ENCODE measurements at places on chromosomes 5 and 9.

DNA sequence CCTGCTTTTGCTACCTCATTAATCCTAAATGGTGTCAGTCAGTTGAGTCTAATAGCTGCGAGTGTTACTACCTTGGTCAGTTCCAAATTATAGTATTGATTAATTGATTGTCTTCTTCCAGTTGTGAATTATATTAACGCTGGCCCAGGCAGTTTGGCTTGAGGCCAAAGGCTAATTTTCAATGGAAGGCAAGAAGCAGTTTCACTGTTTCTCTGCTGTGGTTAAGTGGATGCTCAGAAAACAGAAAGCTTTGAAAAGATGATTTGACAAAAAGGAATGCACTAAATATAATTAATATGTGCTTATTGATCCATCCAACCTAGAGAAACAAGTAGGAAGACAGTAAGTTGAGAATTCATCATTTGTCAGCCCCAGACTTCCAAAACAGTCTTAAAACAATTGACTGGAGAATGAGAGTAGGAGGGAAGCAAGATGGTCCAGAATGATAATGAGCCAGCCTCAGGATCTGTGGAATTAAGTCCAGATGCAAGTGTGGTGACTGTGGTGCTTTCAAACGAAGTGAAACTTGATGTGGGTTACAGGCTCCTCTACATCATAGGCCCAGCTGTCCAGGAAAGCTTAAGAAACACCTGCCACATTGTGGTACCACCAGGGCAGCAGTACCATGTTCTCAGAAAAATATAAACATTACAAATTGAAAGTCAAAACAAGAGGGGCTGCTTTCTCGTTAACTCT lies 1371.0 kb upstream of the DMAC1 start:
- DNase-seq = no peak

- DNase-seq = no peak
Observed at GRCh38 chr9:26687421-26687820, 205.2 kb downstream of the CAAP1 start.

GRCh38 chr5:159616952-159617351 lies 286.7 kb upstream of the IL12B start:
- no peak for DNase-seq

DNA sequence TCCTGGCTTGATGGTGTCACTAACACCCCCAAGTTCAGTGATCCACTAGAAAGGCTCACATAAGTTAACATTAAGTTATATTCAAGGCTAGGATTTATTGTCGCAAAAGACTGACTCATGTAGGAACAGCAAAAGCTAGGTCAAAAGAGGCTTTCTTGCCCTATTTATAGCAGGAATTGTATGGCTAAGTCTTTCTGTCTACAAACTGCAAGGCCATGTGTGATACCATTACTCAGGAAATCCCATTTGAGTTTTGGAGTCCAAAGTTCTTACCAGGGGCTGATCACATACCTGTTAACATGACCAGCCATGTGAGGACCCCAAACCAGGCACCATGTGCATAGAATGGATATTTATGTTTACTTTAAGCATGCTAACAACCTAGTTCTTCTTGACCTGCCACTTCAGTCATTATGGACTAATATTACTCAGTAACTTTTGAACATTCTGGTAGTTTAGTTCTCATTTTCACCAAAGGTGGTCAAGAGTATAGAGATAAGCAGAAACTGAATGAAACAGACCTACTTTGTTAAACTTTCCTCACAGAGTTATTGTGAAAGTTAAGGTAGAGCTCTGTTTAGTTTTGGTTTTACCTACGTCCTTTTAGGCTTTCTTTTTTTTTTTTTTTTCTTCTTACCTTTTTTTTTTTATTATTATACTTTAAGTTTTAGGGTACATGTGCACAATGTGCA lies 281.1 kb downstream of the FER start:
- DNase-seq = no peak

DNA sequence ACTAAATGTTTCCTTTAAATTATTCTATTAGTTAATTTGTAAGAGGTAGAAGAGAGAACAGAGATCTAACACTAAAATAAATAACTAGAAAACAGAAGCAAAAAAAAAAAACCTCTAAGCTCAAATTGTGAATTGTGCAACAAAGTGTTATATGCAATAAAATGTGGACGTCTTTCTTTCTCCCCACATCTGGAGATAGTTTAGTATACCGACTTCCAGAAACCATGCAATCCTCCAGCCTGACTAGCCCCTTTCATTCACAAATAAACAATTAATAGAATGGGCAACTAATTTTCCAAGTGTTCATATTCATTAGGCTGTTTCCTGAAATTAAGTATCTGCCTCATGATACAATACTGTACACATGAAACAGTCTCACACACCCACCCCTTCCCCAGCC lies 258.5 kb downstream of the BNC2 start:
- no peak for DNase-seq

- no peak for DNase-seq
Observed at GRCh38 chr9:115649991-115650472, 503.6 kb upstream of the PAPPA start.

DNA sequence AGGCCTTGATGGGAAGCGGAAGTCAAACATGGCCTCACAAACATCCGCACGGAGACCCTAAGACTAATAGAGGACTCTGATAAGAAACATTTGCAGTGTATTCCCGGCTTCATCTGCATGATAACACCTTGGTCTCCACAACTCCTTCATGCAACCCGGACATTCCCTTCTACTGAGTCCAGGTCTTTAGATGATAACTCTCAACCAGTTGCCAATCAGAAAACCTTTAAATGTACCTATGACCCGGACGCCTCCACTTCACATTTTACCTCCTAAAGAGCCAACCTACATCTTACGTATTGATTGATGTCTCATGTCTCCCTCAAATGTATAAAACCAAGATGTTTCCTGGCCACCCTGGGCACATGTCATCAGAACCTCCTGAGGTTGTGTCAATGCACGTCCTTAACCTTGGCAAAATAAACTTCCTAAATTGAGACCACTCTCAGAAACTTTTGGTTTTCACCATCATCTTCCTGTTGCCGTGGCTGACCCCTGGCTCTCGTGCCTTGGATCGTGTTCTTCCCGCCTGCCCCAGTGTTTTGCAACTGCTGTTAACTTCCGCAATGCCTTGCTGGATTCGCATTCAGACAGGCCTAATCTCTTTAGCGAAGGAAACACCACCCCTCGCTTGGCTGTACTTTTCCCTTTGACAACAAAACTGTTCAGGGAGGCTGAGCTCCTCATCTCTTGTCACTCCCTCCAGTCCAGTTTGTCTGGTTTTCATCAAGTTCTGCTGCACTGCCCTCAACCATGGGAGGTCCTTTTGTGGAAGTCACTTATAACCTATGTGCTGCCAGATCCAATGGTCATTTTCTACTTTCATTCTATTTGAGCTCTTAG lies 1.1 kb upstream of the DAP start:
- DNase-seq = no peak

DNA sequence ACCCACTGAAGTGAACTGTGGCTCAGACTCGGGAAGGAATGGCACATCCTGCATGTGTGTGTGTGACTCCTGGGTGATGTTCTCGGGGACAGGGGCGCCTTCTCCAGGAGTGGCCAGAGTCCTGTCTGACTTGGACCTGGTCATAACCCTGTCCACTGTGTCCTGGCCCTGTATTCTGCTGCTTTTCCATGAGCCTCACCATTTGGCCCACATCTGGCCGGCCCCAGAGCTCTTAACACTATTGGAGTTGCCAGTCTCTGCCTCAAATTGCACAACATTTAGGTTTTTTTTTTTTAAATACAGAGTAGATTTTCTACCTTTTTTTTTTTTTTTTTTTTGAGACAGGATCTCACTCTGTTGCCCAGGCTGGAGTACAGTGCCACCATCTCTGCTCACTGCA lies 278.3 kb upstream of the TUT7 start:
- no peak for DNase-seq

DNA sequence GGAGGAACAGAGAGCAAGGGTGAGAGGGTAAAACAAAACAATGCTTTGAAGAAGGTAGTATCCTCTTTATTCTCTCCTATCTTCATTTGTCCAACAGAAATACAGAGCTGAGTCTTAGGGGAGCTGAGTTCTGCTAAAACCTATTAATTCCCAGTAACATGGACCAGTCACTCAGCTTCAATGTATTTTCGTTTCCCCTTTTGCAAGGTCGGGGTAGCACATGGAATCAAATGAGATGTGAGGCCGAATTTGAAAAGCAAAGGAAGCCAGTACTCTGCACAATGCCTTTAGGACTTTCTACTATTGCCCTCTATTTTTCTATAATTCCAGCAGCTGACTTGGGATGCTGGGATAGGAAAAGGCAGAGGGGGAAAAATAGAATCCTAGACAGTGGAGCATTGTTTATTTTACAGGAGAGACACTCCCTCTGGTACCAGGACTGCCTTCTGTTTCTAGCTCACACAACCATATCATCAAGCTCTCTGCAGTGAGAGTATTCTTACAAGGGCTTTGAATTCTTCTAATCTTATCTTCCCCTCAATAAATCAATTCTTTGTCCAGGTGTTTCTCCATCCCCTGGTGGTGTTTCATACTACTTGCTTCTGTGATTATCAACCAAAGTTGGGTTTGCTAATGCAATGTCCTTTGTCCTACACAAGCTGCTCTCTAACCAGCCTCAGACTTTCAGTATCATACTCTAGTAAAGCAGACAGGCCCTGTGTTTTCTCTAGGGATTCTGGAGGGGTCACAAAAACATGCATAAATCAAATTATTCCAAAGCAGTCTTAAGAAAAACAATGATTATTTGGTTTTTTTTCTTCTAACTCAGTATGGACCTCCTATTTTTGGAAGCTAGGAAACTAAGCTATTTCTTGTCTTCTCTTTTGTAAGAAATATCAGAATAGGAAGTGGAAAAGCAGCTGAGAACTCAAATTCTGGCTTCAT lies 341.5 kb downstream of the OSTF1 start:
- no peak for DNase-seq

DNA sequence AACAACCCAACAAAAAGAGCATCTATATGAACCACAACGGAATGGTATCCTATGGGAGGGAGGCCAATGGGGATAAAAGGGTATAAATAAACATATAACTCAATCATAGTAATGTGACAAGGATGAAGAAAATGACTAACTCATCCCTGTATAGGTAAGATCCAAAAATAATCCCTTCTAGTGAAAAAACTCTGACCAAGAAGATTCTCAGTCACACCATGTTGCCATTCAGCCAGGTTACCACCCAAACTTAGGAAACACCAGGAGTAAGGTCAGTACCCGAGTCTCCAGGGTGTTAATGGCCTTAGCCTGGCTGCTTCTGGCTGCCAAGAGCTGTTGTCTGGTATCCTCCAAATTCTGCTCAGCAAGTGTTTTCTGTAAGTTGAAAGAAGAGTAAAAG lies 32.8 kb downstream of the GOLGA1 start:
- DNase-seq = no peak

GRCh38 chr5:35771839-35772238 lies 84.9 kb upstream of the IL7R start:
- DNase-seq = no peak

DNA sequence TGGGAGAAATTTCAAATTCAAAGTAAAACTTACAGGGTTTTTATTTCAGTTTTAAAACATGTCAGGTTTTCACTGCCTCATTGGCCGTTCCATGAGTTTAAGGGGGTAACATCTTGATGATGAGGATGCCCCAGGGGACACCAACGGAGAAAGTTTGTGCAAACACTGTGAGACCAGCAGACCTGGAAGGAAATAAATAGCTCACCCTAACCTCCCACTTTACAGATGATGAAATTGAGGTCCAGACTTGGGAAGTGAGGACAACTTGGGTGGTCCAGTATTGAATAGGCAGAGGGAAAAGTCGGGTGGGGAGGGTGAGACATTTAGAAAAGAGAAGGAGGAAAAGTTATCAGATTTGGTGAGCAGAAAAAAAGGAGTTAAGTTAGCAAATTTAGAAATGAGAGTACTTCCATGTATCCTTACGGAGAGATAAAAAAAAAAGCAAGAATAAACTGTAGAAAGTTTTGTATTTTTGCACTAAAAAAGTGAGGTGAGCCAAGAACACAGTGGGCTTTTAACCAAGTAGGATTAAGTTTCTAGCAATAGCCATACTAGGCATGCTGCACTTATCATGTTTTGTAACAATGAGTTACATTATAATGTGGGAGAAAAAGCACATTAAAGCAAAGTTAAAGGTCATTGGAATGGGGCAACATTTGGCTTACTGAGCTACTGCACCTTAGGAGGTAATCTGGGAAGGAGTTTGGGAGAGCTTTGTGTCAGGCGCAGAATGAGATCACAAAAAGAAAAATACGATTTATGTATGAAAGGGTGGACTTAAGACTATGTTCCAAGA lies 125.1 kb downstream of the GAS1 start:
- no peak for DNase-seq

GRCh38 chr5:139492700-139493192 lies 10.2 kb upstream of the STING1 start:
- no peak for DNase-seq

DNA sequence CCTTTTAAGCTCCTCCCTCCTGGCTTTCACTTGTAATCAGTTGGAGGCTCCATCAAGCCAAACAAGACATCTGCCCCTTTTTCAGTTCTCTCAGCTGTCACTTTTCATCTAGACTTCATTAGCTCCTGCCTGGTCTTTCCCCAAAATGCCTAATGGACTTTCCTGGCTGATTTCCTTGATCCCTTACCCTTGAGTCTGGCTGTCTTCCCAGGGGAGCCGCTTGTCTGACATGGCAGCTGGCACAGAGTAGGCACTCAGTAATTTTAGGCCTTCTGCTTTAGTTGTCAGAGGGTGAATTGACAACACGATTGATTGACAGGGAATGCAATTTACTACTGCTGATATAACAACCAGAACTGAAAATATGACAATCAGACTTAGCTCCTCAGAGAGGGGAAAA lies 2.1 kb downstream of the C9orf153 start:
- DNase-seq = no peak

DNA sequence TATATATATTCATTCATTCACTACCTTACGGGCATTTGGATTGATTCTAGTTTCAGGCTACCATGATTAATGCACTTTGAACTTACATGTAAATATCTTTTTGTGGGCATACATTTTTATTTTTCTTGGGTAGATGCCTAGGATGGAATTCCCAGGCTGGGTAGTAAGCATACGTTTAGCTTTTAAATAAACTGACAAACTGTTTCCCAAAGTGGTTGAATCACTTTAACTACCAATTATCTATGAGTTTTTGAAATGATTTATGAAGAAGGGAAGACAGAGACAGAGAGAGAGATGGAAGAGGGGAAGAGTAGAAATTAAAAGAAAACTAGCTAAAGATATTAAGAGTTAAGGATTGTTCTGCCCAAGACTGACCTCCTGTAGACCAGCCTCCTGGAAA lies 612.6 kb downstream of the PSAT1 start:
- no peak for DNase-seq

GRCh38 chr5:172765766-172766286 lies 5.2 kb downstream of the DUSP1 start:
- DNase-seq = no peak

- peak; percentile 67 for DNase-seq
Observed at GRCh38 chr5:113081091-113081839, 104.7 kb downstream of the DCP2 start.

All from iPS-NIHi11 (cell line).